ENCODE measurements at places on chromosomes 12 and 14.
A peak's percentile ranks its signal among the peaks of the same experiment; 100 is the strongest.

- DNase-seq, result peak; percentile 76
Measured at GRCh38 chr14:29222671-29223268, 456.2 kb downstream of the FOXG1 start.

DNA sequence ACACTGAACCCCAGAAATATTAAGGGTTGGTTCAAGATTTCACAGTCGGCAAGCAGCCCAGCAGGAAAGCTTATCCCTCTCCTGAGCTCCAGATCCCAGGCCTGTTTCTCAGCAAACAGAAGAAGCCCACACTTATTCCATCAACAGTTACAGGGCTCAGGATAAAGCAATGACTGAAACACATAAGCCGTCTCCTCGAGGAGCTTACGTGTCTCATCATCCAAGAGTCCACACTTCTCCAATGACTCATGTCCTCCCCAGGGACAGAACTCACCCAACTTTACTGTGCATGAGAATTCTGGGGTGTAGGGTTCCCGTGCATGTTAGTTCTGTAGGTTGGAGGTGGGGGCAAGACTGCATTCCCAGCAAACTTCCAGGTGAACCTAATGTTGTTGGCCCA, 31.2 kb downstream of the GSC start:
- DNase-seq, result no peak

DNA sequence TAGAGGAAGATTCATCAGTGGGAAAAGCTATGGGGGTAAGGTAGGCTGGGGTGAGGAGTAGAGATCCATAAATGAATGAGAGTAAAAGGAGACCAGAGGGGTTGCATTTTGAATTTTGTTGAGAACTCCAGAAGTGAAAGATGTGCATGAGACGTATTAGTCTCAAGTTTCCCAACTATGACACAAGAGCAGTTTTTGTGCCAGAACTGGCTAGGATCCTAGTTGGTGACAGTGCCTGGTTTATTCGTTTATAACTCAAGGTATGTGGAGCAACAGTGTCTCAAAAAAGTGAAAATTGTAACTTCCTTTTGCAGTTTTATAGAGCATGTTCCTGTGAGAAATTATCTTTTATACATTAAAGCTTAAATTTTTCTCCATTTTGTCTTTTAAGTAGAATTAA, 377.0 kb downstream of the NPAS3 start:
- no peak for DNase-seq

DNA sequence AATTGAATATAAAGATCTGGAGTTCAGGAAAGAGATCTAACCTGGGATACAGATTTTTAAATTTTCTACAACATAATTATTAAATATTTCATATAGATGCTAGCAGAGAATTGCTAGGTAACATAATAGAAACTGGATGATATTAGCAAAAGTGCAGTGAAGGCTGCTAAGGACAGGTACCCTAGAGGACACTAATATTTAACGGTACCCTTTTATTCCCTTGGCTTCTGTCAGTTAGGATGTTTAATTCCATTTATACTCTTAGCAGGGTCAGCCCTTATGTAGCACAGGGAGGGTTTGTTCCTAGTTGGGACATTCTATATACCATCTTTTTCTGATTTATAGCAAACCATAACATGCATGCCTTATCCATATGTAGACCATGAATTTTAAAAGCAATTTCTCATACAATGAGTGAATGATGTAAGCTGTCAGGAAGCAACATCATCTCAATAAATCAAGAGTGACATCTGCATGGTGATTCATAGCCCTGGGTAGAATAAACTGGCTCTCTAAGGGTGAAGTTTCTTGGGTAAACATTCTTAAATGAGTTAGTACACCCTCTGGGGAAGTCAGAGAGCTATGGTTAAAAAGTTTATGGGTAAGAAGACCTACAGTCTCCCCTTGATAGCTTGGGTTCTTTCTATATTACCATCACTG, 404.4 kb upstream of the MGAT4C start:
- no peak for DNase-seq

DNA sequence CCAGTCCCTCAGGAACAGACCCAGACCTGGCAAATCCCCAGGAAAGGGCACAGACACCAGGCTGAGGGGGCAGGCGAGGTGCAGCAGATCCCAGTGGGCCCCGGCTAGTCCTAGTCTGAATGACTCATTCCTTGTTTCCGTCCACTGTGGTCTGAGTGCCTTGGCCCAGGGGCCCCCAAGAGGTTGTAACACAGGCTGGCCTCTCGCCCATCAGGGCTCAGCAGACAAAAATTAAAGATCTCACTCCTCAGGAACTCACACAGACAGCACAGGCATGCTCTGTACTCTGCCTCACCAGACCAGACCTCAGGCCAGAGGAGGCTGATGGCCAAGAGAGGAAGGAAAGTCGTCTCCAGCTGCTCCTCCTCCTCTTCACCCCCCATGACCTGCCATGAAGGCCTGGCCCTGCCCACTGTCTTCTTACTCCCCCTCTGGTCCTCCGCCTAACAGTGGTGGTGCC, 7.7 kb upstream of the LTBP2 start:
- no peak for DNase-seq

- DNase-seq, result no peak
Measured at GRCh38 chr12:131250028-131250950, 296.6 kb downstream of the ADGRD1 start.

DNA sequence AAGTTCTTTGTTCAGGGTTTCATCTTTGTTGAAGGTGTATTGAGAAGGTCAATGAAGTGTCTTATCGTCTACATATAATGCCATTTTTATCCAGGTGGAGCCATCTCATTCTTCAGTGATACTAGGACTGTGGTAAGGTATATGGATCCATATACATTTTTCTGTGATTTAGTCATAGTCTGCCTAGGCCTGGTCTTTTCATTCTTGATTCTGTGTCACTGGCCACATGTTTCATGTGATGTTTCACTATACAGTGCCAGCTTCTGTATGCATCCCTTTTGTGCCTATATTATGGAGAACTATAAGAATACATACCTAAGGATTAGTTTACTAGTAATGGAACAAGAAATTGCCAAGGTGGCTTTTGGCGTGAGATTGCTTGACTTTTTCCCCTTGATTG, 40.5 kb downstream of the VEZT start:
- no peak for DNase-seq

DNA sequence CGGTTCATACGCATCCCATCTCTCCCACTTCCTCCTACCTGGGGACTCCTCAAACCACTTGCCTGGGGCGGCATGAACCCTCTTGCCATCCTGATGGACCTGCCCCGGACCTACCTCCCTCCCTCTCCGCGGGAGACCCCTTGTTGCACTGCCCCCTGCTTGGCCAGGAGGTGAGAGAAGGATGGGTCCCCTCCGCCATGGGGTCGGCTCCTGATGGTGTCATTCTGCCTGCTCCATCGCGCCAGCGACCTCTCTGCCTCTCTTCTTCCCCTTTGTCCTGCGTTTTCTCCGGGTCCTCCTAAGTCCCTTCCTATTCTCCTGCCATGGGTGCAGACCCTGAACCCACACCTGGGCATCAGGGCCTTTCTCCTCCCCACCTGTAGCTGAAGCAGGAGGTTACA, 3.6 kb downstream of the WNT1 start:
- no peak for DNase-seq

GRCh38 chr12:62760779-62761178, 174.2 kb downstream of the PPM1H start:
- DNase-seq, result no peak

GRCh38 chr12:4486049-4486699, 40.6 kb upstream of the FGF6 start:
- DNase-seq, result no peak

DNA sequence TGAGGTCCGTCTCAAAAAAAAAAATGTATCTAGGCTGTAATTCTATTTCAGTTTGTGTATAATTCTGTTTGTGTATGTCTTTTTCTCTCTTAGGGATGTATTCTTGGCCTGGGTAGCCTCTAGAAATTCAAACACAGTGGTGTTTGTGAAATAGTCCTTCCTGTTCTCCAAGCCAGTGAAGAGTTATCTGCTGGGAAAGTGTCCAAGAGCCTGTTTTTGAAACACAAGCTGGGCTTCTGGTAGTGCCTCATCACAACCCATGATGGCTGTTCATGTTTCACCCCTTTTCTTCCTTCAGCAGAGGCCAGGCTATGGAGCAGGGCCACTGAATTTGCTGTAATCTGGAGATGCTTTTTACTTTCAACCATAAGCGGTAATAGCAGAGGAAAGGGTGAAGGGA, 14.7 kb downstream of the METTL3 start:
- no peak for DNase-seq

DNA sequence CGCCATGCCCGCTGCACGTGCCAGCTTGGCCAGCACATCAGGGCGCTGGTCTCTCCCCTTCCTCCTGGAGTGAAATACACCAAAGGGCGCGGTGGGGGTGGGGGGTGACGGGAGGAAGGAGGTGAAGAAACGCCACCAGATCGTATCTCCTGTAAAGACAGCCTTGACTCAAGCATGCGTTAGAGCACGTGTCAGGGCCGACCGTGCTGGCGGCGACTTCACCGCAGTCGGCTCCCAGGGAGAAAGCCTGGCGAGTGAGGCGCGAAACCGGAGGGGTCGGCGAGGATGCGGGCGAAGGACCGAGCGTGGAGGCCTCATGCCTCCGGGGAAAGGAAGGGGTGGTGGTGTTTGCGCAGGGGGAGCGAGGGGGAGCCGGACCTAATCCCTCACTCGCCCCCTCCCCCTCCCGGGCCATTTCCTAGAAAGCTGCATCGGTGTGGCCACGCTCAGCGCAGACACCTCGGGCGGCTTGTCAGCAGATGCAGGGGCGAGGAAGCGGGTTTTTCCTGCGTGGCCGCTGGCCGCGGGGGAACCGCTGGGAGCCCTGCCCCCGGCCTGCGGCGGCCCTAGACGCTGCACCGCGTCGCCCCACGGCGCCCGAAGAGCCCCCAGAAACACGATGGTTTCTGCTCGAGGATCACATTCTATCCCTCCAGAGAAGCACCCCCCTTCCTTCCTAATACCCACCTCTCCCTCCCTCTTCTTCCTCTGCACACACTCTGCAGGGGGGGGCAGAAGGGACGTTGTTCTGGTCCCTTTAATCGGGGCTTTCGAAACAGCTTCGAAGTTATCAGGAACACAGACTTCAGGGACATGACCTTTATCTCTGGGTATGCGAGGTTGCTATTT, 914 bp upstream of the CCND2 start:
- DNase-seq, result no peak

GRCh38 chr12:12265035-12265434, 1.8 kb downstream of the LRP6 start:
- DNase-seq, result no peak

- DNase-seq, result no peak
Measured at GRCh38 chr12:8038659-8039114, 6.2 kb downstream of the FOXJ2 start.

GRCh38 chr12:45203767-45204166, 12.1 kb upstream of the ANO6 start:
- no peak for DNase-seq

DNA sequence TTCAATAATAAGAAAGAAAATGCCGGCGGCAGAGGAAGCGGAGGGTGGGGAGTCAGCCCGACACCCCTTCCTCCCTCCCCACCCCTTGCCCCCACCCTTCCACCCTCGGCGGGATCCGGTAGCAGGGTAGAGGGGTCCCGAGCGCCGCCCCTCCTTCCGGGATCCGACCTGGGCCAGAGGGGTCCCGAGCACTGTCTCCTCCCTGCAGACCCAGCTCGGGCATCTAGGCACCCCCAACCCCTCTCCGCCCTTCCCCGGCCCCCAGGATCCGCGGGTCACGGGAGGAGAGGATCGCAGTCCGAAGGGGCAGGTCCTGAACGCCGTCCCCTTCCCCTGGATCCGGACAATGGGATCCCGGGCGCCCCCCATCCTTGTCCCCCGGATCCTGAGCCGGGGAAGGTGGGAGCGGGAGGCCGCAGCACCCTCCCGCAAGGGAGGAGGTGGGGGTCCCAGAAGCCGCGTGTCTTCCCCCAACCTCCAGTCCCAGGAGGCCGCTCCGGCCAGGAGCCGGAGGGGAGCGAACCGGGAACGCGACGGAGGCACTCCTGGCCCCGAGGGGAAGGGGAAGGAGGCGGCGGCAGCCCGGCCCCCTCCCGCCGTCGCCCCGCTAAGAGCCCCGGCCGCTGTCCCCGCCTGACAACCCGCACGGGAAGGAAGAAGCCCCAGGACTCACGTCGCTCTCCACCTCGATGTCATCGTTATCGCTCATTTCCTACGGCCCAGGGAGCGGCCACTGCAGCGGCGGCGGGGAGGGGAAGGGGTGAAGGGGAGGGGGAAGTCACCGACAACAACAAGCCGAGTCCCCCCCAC, 481 bp downstream of the MAX start:
- DNase-seq, result no peak
